Activated CD4-positive, alpha-beta T cell treated with anti-CD3 and anti-CD28 coated beads for 36 hours (primary cell): ENCODE measurements at places on chromosomes 16 and 17.
A peak's percentile ranks its signal among the peaks of the same experiment; 100 is the strongest.

DNA sequence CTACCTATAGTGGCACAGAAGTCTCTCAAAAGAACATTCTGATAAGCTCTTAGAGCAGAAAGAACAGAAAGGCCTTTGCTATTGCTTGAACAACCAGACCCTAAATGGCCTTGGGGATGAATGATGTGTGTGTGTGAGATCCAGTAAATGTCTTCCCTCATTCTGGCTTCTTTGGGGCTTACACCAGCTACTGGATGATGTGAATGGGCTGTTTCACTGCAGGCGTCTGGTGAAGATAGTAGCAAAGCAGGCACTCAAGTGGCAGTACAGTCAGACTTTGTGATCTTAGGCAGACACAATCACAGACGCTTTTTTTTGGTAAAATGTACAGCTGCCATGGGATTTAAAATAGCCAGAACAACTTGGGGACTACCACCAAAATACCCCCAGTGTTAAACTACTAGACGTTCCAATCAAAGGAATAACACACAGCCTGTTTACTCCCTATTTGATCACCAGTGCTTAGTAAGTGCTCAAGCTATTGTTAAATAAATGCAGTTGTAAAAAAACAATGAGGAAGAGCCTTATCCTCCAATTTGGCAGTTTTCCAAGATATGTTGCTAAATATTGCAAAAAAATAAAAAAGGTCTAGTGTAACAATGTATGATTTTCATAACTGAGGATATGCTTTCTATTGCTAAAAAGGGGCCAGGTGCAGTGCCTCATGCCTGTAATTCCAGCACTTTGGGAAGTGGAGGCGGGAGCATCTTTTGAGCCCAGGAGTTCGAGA, 17.9 kb downstream of the NDUFAB1 start:
- DNase-seq: no peak

- DNase-seq: no peak
These were observed 209.2 kb downstream of the RPTOR start for GRCh38 chr17:80753685-80754345.

- DNase-seq: no peak
These were observed 46.4 kb downstream of the IRF8 start for GRCh38 chr16:85945424-85945751.

- no peak for DNase-seq
These were observed 13.7 kb downstream of the PPY start for GRCh38 chr17:43928609-43929008.

DNA sequence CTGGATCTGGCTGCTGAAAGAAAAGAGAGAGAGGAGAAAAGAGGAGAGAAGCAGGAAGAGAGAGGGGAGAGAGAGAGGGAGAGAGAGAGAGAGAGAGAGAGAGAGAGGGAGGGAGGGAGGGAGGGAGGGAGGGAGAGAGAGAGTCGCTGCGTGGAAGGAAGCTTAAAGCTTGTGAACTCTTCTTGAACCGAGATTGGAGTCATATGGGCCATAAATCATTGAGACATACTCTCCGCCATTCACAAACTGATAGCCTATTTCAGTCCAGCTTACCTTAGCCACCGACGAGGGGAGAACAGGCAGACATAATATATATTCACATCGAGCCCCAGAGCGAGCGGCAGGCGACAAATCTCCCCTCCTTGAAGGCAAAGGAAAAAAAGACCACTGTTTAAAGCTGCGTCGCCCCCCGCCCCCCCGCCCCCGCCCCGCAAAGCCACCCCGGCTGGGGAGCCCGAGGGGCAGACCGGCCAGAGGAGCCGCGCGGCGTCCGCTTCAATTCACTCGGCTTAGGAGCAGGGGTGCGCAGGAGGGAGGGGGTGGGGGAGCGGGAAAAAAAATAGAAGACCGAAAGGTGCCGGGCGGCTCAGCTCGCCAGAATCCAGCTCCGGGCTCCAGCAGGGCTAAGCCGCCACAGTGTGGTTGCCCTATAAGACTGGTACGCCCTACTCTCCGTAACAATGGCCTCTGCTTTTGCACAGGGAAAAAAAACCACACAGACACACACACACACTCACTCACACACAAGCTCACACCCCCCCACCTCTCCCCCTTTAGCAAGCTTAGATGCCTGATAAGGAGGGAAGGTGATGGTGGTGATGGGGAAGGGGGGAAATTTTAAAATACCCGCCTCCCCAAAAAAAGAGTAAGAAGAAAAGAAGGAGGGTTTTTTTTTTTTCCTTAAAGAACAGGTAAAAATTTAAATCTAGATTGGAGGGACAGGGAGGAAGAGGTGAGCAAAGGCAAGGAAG, 10.6 kb upstream of the HOXB2 start:
- DNase-seq: peak; percentile 23
